ENCODE measurements at places on chromosomes 2 and 18.

- no peak for DNase-seq
These were observed 115.0 kb upstream of the LGALSL start for GRCh38 chr2:64338910-64339500.

- no peak for DNase-seq
These were observed 5.0 kb downstream of the CAB39 start for GRCh38 chr2:230717600-230717999.

DNA sequence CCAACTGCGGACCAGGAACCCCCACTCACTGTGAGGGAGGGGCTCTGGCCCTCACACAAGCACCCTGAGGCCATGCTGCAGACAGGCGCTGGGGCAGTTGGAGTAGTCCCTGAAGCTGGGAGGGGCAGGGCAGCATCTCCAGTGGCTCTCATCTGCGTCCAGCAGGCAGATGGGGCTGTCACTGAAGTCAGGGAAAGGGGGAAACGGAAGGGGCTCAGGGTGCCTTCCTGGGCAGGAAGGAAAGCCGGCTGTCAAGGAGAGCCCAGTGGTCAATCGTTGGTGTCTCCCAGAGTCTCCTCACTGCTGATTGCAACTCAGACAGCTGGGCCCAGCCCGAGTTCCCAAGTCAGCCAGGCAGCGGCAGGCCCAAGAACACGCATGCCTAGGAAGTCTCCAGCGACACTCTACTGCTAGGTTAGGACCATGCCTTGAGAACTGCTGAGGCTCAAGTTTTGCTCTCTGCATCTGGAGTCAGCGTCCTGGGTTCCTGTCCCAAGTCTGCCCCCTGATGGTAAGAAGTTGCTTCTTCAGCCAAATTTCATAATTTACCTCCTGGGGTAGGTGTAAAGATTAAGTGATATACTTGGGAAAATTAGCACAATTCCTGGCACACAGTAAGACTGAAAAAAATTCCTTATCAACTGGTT, 27.4 kb upstream of the NMUR1 start:
- DNase-seq = peak; percentile 81

GRCh38 chr2:150812664-150813367, 325.3 kb upstream of the RND3 start:
- DNase-seq = no peak

GRCh38 chr2:1824202-1824905, 80.0 kb upstream of the PXDN start:
- no peak for DNase-seq

DNA sequence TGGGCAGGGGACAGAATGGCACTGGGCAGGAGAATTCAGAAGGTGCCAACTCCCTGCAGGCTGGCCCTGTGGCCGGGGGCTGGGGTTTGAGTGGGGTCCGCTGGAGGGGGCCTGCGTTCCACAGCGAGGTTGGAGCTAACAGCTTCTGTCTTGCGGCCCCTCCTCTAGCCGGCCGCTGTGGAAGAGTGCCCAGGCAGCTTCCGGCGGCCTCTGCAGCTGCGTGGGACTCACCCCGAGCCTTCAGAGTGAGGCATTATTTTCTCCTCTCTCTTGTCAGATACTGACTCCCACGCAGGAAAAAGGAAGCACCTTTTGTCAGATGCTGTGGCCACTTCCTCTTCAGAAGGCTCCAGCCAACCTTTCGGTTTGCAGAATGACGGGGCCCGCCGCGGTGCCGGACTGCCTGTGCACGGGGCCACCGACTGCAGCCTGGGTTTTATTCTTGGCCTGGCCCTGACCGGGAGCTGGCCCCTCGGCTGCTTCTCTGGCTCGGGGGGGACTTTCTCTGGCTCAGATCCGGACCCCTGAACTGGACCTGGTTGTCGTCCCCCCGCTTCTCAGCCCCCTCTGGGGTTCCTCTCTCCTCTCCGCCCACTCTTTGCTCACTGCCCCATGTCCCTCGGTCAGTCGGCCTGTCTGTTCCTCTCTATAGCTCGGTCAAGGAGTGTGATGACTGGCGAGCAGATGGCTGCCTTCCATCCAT, 40.1 kb downstream of the ARHGAP25 start:
- no peak for DNase-seq

GRCh38 chr2:88607416-88607815, 19.8 kb downstream of the EIF2AK3 start:
- DNase-seq = no peak

DNA sequence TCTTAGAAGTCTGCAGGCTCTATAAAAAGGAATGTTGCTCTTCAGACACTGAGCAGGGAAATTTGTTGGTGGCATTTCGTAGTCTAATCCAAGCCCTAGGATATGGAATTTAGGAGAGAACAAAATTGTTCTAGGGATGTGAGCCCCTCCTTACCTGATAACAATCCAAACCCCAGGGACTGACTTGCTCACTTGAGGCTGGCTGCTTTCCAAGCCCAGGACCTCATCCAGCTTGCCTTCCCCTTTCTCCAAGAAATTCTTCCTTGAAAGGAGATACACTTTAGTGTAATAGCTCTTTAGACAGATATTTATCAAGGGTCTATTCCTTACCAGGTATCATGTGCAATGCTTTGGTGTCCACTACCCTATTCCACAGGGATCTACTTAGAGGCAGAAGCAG, 279.8 kb downstream of the C1D start:
- no peak for DNase-seq

GRCh38 chr18:48832938-48833700, 117.6 kb downstream of the SMAD7 start:
- DNase-seq = no peak

DNA sequence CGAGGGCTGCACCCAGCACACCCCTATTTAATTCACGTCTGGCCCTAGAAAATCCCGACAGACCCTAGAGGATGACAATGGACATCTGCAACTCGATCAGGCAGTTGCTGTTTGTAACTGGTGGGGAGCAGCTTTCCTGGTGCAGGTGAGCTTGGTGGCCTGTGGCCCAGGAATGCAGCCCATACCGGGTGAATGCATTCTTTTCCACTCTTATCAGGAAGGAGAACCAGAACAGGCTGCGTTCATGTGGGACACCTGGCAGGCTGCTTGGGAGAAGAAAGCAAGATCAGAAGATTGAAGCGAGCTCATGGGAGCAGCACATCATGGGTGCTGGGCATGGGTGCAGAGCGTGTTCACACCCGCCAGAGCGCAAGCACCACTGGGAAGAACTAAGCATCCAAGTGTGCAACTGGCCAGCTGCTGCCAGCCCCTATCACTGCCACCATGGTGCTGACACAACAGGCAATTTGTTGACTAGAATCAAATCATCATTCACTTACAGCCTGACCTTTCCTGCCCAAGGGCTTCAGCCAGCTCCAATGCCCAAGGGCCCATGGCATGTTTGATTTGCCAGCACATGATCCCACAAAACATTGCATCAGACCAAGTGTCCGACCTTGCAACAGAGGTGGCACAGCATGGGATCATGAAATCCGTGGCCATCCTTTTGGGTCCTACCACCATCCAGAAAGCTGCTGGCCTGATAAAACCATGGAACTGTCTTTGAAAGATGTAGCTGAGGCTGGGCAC, 241.7 kb upstream of the ID2 start:
- no peak for DNase-seq

DNA sequence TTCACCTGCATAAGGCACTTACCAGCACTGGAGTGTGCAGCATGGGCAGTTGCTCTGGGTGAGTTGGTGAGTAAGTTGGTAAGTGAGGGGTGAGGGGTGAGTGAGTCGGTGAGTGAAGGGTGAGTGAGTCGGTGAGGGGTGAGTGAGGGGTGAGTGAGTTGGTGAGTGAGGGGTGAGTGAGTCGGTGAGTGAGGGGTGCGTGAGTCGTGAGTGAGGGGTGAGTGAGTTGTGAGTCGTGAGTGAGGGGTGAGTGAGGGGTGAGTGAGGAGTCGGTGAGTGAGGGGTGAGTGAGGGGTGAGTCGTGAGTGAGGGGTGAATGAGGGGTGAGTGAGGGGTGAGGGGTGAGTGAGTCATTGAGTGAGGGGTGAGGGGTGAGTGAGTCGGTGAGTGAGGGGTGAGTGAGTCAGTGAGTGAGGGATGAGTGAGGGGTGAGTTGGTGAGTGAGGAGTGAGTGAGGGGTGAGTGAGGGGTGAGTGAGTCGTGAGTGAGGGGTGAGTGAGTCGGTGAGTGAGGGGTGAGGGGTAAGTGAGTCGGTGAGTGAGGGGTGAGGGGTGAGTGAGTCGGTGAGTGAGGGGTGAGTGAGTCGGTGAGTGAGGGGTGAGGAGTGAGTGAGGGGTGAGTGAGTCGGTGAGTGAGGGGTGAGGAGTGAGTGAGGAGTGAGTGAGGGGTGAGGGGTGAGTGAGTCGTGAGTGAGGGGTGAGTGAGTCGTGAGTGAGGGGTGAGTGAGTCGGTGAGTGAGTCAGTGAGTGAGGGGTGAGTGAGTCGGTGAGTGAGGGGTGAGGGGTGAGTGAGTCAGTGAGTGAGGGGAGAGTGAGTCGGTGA, 17.1 kb downstream of the THAP4 start:
- no peak for DNase-seq

DNA sequence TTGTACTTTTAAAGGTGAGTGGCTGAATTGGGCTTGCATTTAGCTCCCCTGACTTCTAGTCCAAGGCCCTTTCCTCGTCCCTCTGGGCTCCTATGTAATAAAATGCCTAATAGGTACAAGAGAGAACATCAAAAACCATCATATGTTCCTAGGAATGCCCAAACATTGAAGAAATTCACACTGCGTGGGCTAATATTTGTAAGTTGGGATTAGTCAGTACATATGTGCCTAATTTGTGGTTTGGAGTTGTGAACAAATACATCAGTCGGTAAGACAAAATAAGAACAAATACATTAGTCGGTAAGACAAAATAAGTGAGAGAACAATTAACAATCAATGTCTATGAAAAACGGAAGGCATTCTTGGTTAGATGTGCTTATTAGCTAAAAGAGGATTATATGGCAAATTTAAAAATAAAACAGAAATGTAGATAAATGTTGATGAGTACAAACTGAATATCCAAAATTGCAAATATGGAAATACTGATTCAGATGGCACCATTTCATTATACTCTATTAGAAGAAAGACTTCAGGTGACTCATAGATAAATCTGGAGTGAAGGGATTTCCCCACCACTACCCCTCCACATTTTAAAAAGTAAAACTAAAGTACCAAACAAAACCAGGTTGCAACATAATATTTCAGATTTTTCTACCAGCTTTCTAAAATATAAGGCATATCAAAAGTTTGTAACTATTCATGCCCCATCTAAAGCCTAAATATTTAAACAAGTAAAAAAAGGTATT, 325.4 kb downstream of the ZEB2 start:
- DNase-seq = no peak

DNA sequence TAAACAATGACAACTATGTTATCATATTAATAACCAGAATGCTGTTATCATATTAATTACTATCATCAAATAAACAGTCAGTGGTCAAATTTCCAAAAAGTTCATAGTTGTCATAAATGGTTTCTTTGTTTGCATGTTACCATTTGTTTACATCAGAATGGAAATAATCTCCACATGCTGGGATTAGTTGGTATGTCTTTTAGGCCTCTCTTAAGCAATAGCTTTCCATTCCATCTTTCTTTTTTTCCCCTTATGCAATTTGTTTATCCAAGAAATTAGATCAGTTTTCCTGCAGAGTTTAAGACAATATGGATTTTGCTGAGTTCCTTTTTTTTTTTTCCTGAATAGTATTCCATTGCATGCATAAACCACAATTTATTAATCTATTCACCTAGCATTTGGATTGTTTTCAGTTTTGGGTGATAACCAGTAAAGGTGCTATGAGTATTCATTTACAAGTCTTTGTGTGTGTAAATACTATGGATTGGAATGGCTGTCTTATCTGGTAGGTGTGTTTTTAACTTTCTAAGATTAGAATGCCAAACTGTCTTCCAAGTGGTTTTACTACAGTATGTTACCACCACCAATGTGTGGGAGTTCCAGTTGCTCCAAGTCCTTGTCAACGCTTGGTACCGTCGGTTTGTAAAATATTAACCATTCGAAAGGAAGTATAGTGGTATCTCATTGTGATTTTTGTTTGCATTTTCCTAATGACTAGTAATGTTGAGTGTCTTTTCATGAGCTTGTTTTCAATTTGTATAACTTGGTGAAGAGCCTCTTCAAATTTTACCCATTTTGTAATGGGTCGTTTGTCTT, 33.3 kb upstream of the TXNDC2 start:
- peak; percentile 79 for DNase-seq

DNA sequence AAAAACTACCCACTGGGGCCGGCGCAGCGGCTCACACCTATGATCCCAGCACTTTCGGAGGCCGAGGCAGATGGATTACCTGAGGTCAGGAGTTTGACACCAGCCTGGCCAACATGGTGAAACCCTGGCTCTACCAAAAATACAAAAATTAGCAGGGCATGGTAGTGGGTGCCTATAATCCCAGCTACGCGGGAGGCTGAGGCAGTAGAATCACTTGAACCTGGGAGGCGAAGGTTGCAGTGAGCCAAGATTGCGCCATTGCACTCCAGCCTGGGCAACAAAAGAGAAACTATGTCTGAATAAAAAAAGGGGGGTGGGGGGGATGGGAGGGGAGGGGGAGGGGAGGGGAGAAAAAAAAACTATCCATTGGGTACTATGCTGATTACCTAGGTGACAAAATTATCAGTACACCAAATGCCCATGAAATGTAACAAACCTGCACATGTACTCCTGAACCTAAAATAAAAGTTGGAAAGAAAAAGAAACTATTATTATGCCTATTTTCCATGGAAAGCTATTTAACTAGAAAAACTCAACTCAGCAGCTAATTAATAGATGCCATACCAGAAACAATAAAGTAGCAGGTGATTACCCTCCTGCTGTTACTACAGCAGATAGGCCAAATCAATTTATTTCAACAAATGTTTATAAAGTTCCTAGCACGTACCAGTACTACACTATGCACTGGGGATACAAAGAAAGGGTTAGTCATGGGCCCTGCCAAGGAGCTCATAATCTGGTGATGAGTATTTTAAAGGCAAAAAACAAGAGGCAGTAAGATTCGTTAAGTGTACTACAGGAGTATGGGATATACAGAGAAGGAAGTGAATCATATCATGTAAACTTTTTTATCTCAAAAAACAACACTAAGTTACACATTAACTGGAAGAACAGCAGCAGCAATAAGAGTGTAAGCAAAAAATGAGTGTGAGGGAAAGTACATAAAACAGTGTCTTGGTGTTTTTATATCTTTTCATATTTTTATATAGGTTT, 112.8 kb upstream of the SLC39A10 start:
- DNase-seq = peak; percentile 62

- peak; percentile 55 for DNase-seq
These were observed 357.3 kb downstream of the ZEB2 start for GRCh38 chr2:144162652-144163051.

DNA sequence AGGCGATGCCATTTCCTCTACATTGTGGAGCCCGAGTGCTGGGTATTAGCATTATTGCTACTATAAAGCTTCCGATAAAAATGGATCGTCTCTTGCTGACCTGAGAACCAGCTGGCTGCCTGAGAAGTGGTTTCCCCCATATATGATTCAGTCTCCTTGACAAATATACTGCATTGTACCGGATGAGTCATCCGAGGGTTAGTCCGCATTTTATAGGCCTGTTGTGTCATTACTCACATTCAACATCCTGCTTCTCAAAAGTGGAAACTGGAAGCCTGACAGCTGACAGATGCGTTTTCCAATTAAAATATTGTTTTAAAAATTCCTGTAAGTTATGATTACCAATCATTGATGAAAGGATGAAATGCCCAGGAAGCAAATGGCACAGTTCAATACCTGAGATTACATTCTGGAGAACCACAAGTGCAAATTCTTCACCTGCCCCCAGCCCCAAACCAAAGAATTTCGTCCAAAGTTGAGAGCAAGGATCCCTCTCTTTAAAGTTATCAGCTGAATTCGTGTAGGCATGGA, 65.7 kb downstream of the SPRED2 start:
- DNase-seq = peak; percentile 98

GRCh38 chr2:233989221-233989858, 61.2 kb upstream of the SPP2 start:
- no peak for DNase-seq
